ENCODE measurements at places on chromosomes 4 and X.

GRCh38 chrX:2566055-2566454 lies 65.3 kb upstream of the DHRSX start:
- no peaks in the 10 kb centered on the region for H3K27me3 ChIP-seq
- no peak for DNase-seq
- no peaks in the 10 kb centered on the region for H3K4me1 ChIP-seq
- no peak overlapping the region for H3K27ac ChIP-seq

DNA sequence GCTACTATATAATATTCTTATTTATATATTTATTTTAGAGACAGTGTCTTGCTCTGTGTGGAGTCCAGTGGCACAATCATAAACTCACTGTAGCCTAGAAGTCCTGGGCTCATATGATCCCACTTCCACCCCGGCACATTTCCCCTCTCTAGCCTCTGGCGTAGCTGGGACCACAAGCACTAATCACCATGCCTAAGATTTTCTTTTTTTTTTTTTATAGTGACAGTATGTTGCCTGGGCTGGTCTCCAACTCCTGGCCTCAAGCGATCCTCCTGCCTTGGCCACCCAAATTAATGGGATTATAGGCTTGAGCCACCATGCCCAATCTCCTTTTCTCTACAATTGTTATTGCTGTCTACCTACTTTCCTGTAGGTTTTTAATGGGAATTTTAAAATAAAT lies 74.1 kb upstream of the BMP3 start:
- DNase-seq: no peak
- H3K4me3 ChIP-seq: no peak overlapping the region
- no peaks in the 10 kb centered on the region for H3K4me1 ChIP-seq
- no peaks in the 10 kb centered on the region for H3K36me3 ChIP-seq

- H3K27me3 ChIP-seq: no peaks in the 10 kb centered on the region
- H3K27ac ChIP-seq: no peak overlapping the region
- no peaks in the 10 kb centered on the region for H3K4me1 ChIP-seq
- DNase-seq: no peak
- H3K4me3 ChIP-seq: no peak overlapping the region
These were observed 522.3 kb downstream of the TRIML1 start for GRCh38 chr4:188661502-188661901.

- no peaks in the 10 kb centered on the region for H3K4me1 ChIP-seq
- no peak overlapping the region for H3K27ac ChIP-seq
- no peak overlapping the region for H3K4me3 ChIP-seq
- H3K36me3 ChIP-seq: no peaks in the 10 kb centered on the region
- no peak for DNase-seq
These were observed 10.2 kb upstream of the CPE start for GRCh38 chr4:165368567-165368966.

Measured in endothelial cell of umbilical vein (primary cell).